ENCODE measurements at places on chromosomes 5 and 9. TPM values are rescaled to one million over a fixed set of nuclear protein-coding genes. Genes with fewer than 3 reads are reported as not detected.

DNA sequence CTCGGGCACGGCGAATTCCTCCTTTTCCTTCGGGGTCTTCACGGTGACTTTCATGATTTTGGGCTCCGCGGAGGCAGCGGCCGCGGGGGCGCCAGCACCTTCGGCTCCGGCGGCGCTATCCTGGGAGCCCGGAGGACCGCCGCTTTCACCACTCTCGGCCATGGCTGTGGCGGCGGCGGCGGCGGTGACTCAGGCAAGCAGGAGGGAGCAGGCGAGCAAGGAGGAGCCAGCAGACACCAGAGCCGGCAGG, 315 bp downstream of the UBQLN1 start:
- DNase-seq: no peak

GRCh38 chr9:5470816-5471215, 20.5 kb downstream of the CD274 start:
- DNase-seq: no peak

DNA sequence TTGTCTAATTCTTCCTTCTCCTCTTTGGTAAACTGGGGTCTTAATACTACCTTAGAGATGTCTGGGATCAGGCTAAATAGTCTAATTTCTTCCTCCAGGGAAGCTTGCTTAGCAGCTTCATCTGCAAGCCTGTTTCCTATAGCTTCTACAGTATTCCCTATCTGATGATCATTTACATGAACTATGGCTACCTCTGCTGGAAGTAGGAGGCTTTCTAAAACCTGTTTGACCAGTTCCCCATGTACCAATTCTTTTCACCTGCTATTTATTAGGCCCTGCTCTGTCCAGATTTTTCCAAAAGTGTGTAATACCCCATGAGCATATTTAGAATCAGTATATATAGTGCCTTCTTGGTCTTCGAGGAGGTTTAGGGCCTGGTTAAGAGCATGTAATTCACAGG, 619.8 kb downstream of the HINT1 start:
- no peak for DNase-seq

Gene IDNK
- total RNA-seq: 3.2 TPM

- no peak for DNase-seq
Measured at GRCh38 chr5:97000391-97000790, 64.5 kb downstream of the LNPEP start.

Gene LCN1
- 0.29 TPM for total RNA-seq

DNA sequence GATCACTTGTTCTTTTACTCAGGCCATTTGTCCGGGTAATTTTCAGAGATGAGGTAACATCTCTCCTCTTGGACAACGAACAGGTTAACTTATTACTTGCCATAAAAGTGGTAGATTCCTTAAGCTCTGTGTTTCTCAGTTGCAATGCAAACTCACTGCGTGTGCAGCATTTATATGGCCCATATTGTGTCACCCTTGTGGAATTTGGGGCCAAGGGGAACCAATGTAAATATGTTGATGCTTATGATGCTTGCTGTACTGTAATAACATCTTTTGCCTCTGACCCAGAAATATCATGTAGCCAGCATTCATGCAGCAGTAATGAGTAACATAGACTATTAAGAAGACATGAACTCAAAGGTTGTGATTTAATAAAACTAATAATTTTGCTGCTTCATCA, 175.8 kb downstream of the ADAMTS6 start:
- DNase-seq: no peak

DNA sequence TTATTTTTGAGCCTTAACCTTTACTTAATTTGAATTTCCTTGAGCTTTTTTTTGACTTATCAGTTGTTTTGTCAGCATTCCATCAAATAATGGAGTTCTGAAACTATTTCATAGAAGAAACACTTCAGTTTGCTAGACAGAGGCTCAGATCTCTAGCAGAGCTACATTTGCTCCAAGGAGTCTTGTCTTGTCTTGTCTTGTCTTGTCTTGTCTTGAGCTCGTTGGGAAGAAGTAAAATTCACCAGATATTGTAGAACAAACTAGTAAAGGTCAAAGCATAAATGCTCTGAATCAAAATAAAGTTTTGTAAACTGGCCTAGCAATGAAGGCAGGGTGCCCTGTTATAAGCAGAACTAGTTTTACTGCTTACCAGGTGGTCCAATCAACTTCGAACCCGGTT, 33.5 kb downstream of the RAB24 start:
- DNase-seq: no peak

DNA sequence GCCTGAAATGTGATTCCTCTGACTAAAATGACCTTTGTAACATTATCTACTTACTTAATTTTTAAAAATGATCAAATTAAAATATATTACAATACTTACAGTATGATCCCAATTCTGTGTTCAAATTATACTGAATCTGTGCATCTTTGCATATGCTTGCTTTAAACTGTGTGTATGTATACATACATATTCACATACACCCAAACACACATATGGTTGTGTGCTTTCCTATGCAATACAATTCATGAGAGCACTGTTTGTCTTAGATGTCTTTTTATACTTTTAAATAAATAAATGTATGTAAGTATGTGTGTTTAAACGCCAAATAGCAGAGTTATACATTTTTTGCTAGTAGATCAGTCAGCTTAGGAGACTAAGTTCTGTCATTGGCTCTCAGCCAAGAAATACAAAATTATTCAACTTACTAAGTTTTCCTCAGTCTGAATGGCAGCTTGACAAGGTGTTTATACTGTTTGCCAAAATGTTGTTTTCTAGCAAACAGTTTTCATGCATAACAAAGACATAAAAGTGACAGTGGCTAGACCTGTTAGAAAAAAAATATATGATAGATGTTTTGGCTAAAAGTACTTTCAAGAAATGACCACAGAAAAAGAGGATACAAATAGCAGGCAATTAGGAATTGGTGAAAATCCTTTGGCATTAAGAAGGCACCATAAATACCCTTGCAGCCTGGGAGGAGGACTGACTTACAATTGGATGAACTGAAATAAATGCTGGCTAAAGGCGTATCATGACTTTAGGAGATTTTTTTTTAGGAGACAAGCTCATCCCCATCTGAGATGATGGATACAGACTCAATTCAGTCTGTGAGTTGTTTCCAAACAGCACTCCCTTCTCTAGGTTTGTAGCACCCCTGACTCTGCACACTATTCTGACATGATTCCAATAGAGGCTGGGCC, 7.9 kb downstream of the TICAM2 start:
- DNase-seq: no peak

GRCh38 chr5:61139094-61139873, 23.0 kb downstream of the SMIM15 start:
- DNase-seq: no peak

Gene GHR
- not detected for total RNA-seq

DNA sequence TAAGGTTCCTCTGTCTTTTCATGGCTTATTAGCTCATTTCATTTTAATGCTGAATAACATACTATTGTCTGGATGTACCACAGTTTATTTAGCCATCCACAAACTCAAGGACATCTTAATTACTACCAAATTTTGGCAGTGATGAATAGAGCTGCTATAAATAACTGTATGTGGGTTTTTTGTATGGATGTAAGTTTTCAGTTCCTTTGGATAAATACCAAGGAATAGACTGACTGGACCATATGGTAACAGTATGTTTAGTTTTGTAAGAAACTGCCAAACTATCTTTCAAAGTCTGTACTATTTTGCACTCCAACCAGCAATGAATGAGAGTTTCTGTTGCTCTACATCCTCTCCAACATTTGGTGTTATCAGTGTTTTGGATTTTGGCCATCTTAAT, 38.7 kb downstream of the SCAMP1 start:
- no peak for DNase-seq

All from activated naive CD4-positive, alpha-beta T cell treated with anti-CD3 and anti-CD28 coated beads for 36 hours (primary cell).